Stimulated activated CD8-positive, alpha-beta memory T cell treated with anti-CD3 and anti-CD28 coated beads, Interleukin-7, amount 100 ng/mL, for 24 hours (primary cell): ENCODE measurements at places on chromosomes 7 and 10.

DNA sequence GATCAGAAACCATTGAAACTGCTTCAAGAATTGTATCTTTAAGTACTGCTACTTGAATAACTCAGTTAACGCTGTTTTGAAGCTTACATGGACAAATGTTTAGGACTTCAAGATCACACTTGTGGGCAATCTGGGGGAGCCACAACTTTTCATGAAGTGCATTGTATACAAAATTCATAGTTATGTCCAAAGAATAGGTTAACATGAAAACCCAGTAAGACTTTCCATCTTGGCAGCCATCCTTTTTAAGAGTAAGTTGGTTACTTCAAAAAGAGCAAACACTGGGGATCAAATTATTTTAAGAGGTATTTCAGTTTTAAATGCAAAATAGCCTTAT is 14.7 kb downstream of the HNRNPA2B1 start:
- DNase-seq, result no peak

GRCh38 chr7:138798836-138799235 is 840 bp upstream of the ATP6V0A4 start:
- DNase-seq, result no peak

GRCh38 chr7:131493581-131493980 is 62.8 kb downstream of the PODXL start:
- DNase-seq, result no peak

GRCh38 chr7:105776068-105776790 is 100.2 kb downstream of the ATXN7L1 start:
- DNase-seq, result no peak

DNA sequence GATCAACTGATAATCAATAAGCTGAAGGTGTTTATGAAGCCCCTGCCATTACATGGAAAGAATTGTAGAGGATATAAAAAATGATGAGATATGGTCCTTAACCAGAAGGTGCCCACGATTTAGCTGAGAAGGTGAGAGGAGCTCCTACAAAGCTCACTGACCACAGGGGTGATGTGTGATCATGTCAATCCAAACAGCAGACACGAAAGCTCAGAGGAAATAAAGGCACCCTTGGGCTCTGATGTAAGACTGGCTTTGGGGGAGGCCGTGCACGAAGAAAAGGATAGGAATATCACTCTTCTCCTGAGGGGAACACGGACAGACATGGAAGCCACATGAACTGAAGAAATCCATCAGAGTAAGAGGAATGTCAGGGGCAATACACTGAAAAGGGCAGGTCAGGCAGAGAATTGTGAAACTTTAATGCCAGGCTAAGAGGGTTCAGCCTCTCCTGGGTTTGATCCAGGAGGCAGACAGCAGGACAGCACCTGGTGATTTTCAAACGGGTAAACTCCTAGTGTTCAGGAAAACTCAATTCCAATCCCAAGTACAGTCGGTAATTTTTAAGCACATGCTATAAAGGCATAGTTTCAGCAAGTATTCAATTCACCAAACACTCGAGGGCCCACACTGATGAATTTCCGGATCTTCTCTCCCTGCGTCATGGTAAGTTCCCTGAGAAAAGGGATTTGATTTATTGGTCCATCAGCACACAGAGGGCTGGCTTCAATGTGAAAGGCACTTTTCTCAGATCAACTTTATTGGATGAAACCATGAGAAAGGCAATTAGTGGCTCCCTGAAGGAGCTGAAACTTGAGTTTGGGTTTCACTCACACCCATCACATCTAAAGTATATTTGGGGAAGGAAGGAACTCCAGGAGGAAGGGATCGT is 163.8 kb downstream of the PRPF18 start:
- DNase-seq, result no peak

GRCh38 chr7:24440892-24441291 is 132.4 kb upstream of the PALS2 start:
- DNase-seq, result no peak

DNA sequence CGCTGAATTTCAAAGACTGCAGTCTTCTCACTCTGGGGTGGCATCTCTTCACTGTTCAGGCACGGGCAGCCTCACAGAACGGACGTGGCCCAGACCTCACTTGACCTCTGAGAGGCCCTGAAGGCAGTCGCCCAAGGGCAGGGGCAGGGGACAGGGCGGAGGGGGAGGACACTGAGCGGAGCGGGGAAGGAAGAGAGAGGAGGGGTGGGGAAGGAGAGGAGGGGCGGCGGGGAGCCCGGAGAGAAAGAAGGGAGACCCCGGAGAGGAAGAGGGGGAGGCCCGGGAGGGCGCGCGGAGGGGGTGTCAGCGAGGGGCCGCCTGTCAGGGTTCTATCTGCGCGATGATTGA is 58.7 kb upstream of the COMTD1 start:
- no peak for DNase-seq

DNA sequence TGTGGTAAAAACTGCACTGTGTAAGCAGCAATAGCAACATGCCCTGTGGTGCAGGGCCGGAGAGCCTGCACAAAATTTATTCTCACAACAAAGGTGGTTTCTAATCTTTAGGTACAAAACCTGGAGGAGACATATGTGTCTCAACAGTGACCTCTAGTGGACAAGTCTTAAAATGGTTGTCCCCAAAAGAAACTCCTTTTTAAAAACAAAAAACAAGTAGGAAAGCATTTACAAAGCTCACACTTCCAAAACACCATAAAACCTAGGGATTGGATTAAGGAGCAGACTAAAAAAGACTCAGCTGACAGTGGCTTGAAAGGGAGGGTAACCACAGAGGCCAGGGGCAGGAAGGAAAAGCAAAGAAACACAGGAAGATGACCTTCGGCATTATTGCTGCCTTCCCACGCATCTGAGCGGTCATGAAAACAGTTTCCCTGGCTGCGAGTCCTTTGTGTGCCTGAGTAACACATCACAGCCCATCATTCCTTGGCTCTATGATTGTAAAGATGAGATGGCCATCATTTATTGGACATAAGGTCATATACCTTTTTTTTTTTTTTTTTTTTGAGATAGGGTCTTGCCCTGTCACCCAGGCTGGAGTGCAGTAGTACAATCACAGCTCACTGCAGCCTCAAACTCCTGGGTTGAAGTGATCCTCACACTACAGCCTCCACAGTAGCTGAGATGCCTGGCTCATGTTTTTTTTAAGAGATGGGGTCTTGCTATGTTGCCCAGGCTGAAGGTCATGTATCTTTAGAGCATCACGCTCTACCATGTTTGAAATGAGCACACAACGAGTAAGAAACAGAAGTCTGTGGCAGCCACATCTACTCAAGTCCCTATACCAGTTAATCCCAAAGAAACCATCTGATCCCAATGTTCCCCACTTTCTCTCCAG is 39.5 kb downstream of the RSU1 start:
- DNase-seq, result no peak

DNA sequence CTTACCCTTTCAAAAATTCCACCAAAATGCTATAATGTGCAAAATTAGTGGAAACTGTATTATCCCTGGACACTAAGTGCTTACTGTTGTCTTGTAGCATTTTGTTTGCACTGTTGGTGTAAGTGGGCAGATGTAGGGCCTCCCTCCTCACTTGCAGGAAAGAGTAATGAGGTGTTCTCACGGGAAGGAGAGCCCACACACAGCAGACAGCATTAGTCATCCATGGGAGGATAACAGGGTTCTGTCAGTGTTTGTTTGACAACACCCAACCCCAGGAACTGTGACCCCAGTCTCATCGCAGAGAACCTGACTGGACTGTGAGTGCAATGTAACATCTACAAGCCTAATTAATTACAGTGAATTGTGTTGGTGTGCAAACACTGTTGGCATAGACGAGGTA is 58.7 kb upstream of the VSTM2A start:
- no peak for DNase-seq

GRCh38 chr7:131357282-131357880 is 29.7 kb downstream of the MKLN1 start:
- no peak for DNase-seq
